ENCODE measurements at places on chromosomes 3 and 15. TPM values are rescaled to one million over a fixed set of nuclear protein-coding genes. Genes with fewer than 3 reads are reported as not detected.

DNA sequence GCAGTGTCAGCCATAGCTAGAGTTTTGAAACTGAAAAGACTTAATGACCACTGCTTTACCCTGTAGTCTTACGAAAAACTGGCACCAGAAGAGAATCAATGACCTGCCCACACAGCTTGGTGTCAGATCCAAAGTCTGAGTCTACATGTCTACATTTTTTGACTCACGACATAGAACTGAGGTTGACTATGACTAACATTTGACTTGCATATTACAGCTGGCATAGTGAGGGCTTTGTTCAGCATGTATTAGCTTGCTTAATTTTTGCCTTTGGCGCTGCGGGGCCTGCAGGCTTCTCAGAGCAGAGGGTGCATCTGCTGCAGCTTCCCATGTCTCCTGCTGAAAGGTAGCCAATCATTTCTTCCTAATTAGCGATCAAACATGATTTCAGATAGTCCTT, 167.0 kb downstream of the EBLN2 start:
- no peaks in the 10 kb centered on the region for H3K36me3 ChIP-seq
- no peak overlapping the region for H3K27ac ChIP-seq
- no peak overlapping the region for H3K4me3 ChIP-seq
- no peak for DNase-seq

- DNase-seq, result peak; percentile 94
- H3K27ac ChIP-seq, result no peak overlapping the region
- H3K4me1 ChIP-seq, result peaks cover 26% of the 10 kb centered on the region
- H3K4me3 ChIP-seq, result no peak overlapping the region
- H3K36me3 ChIP-seq, result no peaks in the 10 kb centered on the region
Measured at GRCh38 chr15:63093486-63094205, 28.0 kb upstream of the LACTB start.

DNA sequence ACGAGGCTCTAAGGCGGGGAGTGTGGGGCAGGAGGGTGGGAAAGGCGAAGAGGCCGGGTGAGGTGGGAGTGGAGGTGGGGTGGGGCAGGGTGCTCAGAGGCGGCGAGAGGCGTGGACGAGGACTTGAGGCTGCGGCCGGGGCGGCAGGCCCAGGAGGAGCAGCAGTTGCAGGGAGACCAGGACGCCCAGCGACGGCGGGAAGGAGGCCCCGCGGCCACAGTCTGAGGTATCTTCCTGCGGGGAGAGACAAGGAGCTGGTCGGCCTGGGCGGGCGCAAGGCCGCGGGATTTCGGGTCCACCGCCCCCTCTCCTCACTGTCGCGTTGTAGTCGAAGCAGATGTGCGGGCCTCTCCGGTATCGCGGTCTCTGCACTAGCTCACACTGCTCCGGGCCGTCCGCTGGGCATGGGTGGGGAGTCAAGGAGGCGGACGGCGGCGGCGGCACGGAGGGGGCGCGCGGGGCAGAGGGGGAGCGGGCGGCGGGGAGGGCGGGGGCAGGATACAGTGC, 5.3 kb upstream of the TMEM115 start:
- peaks cover 18% of the 10 kb centered on the region for H3K4me1 ChIP-seq
- no peaks in the 10 kb centered on the region for H3K27me3 ChIP-seq
- peak; percentile 76 for DNase-seq
- no peaks in the 10 kb centered on the region for H3K36me3 ChIP-seq

- no peak overlapping the region for H3K4me3 ChIP-seq
- DNase-seq, result no peak
- no peaks in the 10 kb centered on the region for H3K4me1 ChIP-seq
- H3K27me3 ChIP-seq, result no peaks in the 10 kb centered on the region
- no peaks in the 10 kb centered on the region for H3K36me3 ChIP-seq
Measured at GRCh38 chr3:100532411-100532810, 40.0 kb downstream of the TMEM45A start.

- no peaks in the 10 kb centered on the region for H3K27me3 ChIP-seq
- peaks cover 14% of the 10 kb centered on the region for H3K4me1 ChIP-seq
- no peaks in the 10 kb centered on the region for H3K36me3 ChIP-seq
- H3K4me3 ChIP-seq, result no peak overlapping the region
- H3K27ac ChIP-seq, result no peak overlapping the region
- no peak for DNase-seq
Measured at GRCh38 chr3:129888771-129889170, 4.7 kb downstream of the TMCC1 start.

- no peaks in the 10 kb centered on the region for H3K4me1 ChIP-seq
- H3K4me3 ChIP-seq, result no peak overlapping the region
- H3K27me3 ChIP-seq, result no peaks in the 10 kb centered on the region
- no peak for DNase-seq
Measured at GRCh38 chr3:69115731-69116130, 6.7 kb downstream of the LMOD3 start.

DNA sequence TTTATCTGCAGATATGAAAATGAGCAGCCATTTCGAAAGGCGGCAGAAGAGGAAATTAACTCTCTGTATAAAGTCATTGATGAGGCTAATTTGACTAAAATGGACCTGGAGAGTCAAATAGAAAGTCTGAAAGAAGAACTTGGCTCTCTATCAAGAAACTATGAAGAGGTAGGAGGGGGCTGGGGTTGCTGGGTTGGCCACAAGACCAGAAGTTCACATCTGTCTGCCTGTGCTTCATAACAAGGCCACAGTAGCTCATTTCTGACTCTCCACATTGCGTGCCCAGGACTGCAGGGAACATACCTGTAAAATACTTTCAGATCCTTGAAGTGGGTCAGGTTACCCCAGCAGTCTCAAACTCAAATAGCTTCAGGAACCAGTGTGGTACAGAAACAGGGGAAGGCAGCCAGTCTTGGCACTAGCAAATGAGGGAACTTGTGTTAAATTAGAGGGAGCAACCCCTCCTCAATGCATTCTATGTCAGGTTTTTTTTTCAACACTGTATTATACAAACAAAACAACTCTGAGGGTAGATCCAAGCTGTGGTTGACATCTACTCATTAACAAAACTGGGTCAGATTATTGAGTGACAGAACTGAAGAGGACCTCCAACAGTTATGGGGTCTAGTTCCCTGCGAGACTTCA, 48.7 kb downstream of the BFSP2 start:
- DNase-seq, result peak; percentile 28
- H3K36me3 ChIP-seq, result no peaks in the 10 kb centered on the region
- H3K4me1 ChIP-seq, result peaks cover 35% of the 10 kb centered on the region
- no peak overlapping the region for H3K27ac ChIP-seq
- no peaks in the 10 kb centered on the region for H3K27me3 ChIP-seq

DNA sequence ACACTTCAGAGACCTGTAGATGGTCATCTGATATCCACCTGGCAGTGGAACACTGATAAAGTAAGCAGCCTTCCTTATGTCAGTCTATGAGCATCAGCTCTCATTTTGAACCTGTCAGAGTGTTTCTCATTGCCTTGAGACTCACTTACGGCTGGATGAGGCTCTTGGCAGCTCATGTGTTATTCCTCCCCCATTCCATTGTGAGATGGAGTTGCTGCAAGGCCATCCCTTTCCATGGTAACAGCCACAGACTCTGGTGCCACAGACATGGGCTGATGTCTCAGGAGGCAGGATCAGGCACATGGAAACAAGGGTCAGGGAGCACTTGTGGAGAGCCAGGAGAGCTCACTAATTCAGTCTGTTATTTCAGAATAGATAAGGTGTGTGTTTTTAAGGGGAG, 11.9 kb downstream of the KCNAB1 start:
- H3K27me3 ChIP-seq, result no peaks in the 10 kb centered on the region
- H3K36me3 ChIP-seq, result no peaks in the 10 kb centered on the region
- no peak overlapping the region for H3K27ac ChIP-seq
- H3K4me1 ChIP-seq, result no peaks in the 10 kb centered on the region
- no peak for DNase-seq

DNA sequence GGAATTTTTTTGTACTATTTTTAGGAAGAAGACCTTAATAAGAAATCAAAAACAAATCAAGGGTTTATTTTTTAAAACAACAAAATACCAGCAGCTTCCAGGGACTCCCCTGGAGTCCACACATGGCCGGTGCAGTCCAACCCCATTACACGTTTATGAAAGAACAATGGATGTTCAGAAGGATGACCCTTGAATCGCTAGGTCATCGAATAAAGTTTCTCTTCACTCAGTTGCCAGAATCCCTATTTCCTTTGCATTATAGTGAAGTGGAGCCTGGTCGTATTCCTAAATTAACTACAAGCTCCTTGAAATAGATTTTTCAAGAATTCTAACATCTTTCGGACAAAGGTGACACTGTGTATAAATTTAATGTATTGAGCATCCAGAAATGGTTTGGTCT, 95.1 kb downstream of the BDH1 start:
- DNase-seq, result no peak
- H3K4me1 ChIP-seq, result peaks cover 18% of the 10 kb centered on the region

DNA sequence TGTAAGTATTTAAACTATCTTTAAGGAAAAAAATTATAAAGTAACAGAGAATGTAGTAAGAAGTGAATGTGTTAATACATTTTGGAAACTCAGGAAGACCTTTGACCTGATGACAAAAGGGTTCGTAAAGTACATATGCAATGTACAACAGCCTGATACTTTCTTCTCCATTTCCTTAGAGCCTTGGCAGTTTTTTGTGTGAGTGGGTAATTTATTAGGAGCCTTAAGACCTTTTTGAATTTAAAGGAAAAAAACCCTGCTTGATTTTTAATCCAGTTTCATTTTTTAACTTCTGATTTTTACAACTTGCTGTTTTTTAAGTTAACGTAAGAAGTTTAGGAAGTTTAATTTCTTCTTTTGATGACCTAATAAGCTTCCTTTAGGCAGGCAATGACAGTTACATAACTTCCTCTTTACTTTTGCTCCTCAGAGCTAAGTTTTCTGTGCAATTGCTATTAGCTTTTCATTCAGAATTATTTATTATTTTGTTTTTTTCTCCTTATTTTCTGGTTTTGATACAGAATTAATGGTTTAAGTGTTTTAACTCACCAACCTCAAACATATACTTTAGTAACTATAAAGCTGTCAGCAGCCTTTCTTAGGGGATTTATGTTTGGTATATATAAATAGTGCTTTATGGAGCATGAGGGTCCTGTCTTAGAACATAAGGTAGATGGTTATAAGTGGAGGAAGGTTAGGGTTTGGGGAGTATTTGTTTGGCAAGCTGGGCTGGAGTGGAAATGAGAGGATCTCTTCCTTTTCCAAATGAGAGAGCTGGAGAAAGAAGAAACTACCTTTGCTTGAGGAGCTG, 35.2 kb downstream of the ARMC8 start:
- peaks cover 48% of the 10 kb centered on the region for H3K4me1 ChIP-seq
- H3K36me3 ChIP-seq, result peaks cover 29% of the 10 kb centered on the region
- no peak overlapping the region for H3K27ac ChIP-seq
- H3K27me3 ChIP-seq, result no peaks in the 10 kb centered on the region
- DNase-seq, result no peak
- H3K4me3 ChIP-seq, result no peak overlapping the region

GRCh38 chr15:40764629-40765103, 798 bp downstream of the GCHFR start:
- H3K27ac ChIP-seq, result peak overlapping the region; percentile 80
- H3K27me3 ChIP-seq, result no peaks in the 10 kb centered on the region
- H3K4me3 ChIP-seq, result peak overlapping the region; percentile 52
- peaks cover 21% of the 10 kb centered on the region for H3K36me3 ChIP-seq
- no peak for DNase-seq

GRCh38 chr3:12716605-12717151, 42.4 kb downstream of the TMEM40 start:
- no peaks in the 10 kb centered on the region for H3K36me3 ChIP-seq
- no peaks in the 10 kb centered on the region for H3K27me3 ChIP-seq
- H3K4me3 ChIP-seq, result no peak overlapping the region
- H3K4me1 ChIP-seq, result peaks cover 3% of the 10 kb centered on the region
- H3K27ac ChIP-seq, result no peak overlapping the region
- DNase-seq, result peak; percentile 30

- H3K4me3 ChIP-seq, result no peak overlapping the region
- H3K36me3 ChIP-seq, result no peaks in the 10 kb centered on the region
- no peaks in the 10 kb centered on the region for H3K4me1 ChIP-seq
- H3K27ac ChIP-seq, result no peak overlapping the region
Measured at GRCh38 chr3:131602011-131602779, 99.4 kb upstream of the MRPL3 start.

- H3K4me1 ChIP-seq, result peaks cover 14% of the 10 kb centered on the region
- DNase-seq, result no peak
- H3K27me3 ChIP-seq, result no peaks in the 10 kb centered on the region
- H3K27ac ChIP-seq, result no peak overlapping the region
- H3K4me3 ChIP-seq, result no peak overlapping the region
- no peaks in the 10 kb centered on the region for H3K36me3 ChIP-seq
Measured at GRCh38 chr3:48567090-48567489, 3.5 kb upstream of the UCN2 start.

DNA sequence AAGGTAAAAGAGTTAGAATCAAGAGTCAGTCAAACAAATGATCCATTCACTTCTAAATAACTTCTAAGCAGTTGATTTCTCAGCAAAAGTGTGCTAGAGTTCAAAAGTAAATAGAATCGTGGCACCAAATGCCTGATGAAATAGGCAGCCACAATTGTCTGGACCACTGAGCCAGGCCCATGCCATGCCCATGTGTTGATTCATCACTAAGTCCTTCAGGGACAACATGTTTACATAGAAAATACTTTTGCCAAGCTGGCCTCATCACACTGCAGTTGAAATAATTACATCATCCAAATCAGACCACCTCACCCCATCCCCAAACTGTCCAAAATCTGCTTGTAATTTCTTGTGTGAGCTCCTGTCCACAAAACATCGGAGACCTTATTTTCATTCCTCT, 216.3 kb downstream of the IGSF11 start:
- no peaks in the 10 kb centered on the region for H3K36me3 ChIP-seq
- H3K27ac ChIP-seq, result no peak overlapping the region
- H3K4me3 ChIP-seq, result no peak overlapping the region
- H3K27me3 ChIP-seq, result no peaks in the 10 kb centered on the region
- no peak for DNase-seq

- H3K36me3 ChIP-seq, result no peaks in the 10 kb centered on the region
- DNase-seq, result no peak
- H3K4me3 ChIP-seq, result no peak overlapping the region
- no peak overlapping the region for H3K27ac ChIP-seq
- no peaks in the 10 kb centered on the region for H3K4me1 ChIP-seq
Measured at GRCh38 chr15:87167055-87167454, 1087.4 kb downstream of the AGBL1 start.

The SUSD5 gene
- 4.0 TPM for total RNA-seq

The OR5K2 gene
- total RNA-seq, result not detected

The JMJD7 gene
- not detected for total RNA-seq

The CXCR6 gene
- not detected for total RNA-seq

The CTSH gene
- total RNA-seq, result 173 TPM

The CYP19A1 gene
- total RNA-seq, result not detected

The OIP5 gene
- total RNA-seq, result not detected

The PARP3 gene
- total RNA-seq, result 31.4 TPM
